Activated T-cell treated with anti-CD3 and anti-CD28 coated beads for 24 hours (primary cell): ENCODE measurements at places on chromosomes 6 and 20.

DNA sequence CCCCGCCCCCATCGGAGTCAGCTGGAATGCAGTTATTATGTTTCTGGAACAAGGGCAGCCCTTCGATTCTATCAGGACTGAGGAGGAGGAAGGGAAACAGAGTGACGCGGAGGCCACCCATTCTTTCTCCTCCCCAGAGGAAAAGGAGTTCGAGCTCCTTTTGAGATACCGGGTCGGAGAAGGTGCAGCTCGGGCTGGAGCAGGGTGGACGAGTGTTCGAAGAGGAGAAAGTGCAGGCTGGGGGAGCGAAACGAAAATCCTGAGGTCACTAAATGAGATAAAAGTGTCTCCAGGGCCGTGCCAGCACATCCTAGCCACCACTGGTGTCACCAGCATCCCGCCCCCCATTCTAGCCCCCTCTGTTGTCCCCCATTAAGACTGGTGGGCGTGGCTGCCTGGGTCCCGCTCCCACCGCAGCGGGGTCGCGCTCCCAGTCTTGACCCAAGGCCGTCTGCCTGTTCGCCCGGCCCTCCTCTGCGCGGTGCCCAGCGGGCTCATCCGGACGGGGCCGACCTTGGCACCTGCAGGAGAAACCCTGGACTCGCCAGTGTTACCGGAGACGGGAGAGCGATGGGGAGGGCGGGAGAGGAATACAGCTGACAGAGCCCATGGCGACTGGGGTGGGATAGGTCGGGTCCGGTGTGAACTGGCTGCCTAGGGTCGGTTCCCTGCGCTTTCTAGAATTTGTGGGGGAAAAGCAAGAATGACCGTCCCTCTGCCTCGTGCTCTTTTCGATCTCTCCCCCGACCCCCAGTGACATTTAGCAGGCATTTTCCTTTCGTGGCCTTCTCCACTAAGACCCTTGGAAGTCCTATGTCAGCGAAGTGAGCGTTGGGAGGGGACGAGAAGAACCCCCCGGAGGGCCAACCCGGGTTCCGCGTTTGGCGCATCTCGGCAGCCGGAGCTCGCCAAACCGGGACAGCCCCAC, 16.2 kb downstream of the FOXA2 start:
- DNase-seq, result no peak

- DNase-seq, result no peak
These were observed 27.8 kb downstream of the ACSS1 start for GRCh38 chr20:25030007-25030648.

DNA sequence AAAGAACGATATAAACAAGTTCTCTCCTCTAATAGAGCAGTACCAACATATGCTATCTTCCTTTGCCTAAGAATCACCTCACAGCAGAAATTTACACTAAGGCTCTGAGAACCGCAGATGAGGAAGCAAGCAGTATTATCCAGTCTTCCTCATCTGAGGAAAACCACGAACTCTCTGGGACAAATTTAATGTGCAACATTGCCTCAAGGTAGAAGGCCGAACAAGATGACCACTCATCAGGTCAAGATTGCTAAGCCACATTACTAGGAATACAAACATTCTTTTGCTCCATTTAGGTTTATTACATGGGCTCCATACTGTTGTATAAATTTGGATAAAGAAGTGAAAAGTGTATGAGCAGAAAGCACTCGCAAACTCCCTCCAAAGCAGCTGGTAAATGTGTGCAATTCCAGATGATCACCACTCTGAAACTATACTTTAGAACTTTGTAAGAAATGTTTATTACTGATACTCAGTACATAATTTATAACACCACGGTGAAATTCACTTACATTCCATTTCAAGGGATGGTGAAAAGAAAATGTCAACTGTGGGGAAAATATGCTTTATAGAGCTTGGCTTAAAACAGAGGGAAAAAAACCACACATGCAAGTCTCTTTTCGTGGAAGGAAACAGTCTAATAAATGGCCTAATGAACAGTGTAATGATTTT, 398.4 kb downstream of the BTBD9 start:
- DNase-seq, result no peak

DNA sequence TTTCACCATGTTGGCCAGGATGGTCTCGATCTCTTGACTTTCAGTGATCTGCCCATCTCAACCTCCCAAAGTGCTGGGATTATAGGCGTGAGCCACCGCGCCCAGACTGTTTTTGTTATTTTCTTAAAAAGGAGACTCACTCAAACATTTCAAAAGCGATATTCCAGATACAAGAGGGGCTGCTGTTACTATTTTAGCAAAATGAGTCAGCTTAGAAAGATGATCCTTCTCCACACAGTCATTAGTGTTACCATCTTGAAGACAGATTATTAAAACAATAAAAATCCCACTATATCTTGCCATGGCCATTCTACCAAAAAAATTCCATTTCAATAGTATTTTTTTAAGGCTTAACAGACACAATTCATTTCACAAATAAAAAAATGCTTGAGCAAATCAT, 102.8 kb downstream of the PREP start:
- no peak for DNase-seq

GRCh38 chr20:54221353-54221752, 13.5 kb downstream of the PFDN4 start:
- no peak for DNase-seq

- no peak for DNase-seq
These were observed 21.7 kb downstream of the PXDC1 start for GRCh38 chr6:3729603-3730344.

DNA sequence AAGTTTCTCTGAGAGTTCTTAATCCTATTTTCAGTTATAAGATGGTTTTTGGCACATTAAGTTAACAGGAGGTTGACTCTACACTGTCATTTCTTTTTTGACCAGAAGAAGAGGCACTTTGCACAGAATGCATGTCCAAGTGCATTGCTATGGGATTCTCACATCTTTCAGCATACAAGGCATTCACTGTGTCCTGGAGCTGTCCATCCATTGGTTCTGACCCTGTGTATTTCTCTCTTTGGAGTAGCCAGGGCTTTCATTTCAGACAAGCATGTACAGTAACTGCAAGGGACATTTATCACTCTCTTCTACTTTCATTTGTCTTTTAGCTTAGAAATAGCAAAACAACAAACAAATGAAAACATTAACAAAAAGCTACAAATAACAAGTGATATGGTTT, 275.1 kb upstream of the IMPG1 start:
- no peak for DNase-seq
